Epithelial cell of proximal tubule (primary cell): ENCODE measurements at places on chromosomes 4 and X. TPM values are rescaled to one million over a fixed set of nuclear protein-coding genes. Genes with fewer than 3 reads are reported as not detected.

DNA sequence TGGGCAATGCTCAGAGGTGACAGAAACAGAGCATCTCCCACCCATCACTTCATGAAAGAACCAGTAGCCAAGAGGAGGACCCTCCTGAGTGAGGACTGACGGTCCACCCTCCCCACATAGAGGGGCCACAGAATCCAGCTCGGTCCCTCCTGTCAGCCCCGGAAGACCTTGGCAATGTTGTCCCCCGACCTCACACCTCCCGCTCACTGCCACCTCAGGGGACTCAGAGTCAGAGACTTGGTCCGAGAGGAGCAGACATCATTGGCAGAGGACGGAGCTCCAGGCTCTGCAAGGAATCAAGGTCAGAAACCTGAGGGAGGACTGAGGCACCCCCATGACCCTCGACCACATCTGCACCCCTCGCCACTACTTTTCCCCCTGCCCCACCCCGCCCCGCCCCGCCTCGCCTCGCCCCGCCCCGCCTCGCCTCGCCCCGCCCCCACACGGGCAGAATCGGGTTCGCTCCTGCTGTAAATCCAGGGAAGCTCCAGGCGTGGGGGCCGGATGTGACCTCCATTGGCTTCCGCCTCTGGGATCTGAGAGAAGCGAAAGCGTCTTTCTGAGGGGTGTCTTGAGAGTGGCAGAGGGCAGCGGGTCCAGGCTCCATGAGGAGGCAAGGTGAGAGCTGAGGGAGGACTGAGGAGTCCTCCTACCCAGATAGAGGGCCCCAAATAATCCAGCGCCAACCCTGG, at the start of gene MAGEA11:
TSS of gene MAGEA11 (plus strand) at position 516 of the 692 bp plus-strand sequence. CDS start 1,100 bp downstream, outside the sequence.
- no peak for DNase-seq

DNA sequence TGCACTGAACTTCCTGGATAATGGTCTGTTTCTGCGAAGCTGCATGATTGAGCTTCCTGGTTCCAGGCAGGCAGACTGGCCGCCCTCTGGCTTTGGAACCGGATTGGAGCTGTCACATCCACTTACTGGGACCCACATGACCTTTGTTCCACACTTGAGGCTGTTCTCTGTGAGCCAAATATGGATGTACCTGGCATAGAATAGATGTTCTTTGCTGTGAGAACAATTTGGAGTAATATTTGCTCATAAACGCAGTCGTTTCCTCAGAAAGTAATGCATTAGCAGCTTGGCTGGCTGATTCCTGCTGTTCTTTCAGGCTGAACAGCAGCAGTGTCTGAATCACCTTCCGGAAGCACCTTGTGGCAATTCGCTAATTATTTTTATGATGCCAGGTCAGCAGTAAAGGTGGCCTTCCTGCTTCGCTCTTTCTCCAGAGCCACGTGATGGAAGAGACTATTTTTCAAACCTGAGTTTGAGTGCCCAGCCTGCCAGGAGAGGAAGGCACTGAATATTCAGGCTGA, 78.1 kb upstream of the BOD1L1 start:
- DNase-seq = peak; percentile 99

GRCh38 chr4:152039691-152040090, 278.9 kb upstream of the GATB start:
- DNase-seq = no peak

- no peak for DNase-seq
Measured at GRCh38 chr4:108172231-108172752, 3.6 kb upstream of the LEF1 start.

GRCh38 chrX:46208225-46208854, 336.9 kb downstream of the ZNF674 start:
- no peak for DNase-seq

GRCh38 chrX:23115651-23116050, 115.9 kb downstream of the DDX53 start:
- DNase-seq = no peak

MCF2 gene
- 0.07 and 0.17 TPM in 2 replicates for total RNA-seq

DNA sequence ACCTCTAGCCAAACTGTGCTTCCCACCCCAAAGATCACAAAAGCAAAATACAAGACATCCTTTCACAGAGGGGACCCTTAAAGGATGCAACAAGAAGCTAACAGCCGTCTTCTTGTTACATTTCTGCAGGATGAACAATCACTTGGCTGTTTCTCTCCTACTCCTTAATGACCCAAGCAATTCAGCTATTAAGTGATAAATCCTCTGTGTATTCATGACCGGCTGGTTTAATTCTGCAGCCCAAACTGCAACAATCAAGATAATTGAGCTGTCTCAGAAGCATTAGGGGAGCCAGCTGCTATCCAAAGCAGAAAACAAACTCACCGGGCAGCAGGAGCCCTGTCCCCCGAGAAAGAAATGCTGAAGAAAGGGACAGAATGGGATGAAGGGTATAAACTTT, 85.9 kb upstream of the ACSL4 start:
- no peak for DNase-seq

LIAS gene
- 10.9 and 13.5 TPM in 2 replicates for total RNA-seq

CLDN22 gene
- not detected in 2 replicates for total RNA-seq

CENPVL1 gene
- 0.07 TPM in 1 of 2 replicates, not detected in the other for total RNA-seq

GRCh38 chrX:12582649-12583048, 208.6 kb upstream of the PRPS2 start:
- no peak for DNase-seq
